ENCODE measurements at places on chromosomes 11 and 22.

- no peak for DNase-seq
These were observed 49.1 kb downstream of the KIRREL3 start for GRCh38 chr11:126951465-126951864.

DNA sequence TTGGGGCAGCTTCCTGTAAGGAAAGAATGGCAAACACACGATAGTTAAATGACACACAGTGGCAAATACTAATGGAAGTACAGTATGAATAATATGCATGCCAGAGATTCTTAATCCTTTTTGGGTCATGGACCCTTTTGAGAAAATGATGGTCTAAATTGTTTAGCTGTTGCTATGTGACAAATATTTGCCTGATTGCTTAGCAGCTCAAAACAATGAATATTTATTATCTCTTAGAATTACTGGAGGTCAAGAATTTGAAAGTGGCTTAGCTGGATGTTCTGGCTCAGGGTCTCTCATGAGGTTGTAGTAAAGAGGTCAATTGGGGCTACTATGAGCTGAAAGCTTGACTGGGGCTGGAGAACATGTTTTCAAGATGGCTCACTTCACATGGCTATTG, 69.7 kb downstream of the FANCF start:
- no peak for DNase-seq

DNA sequence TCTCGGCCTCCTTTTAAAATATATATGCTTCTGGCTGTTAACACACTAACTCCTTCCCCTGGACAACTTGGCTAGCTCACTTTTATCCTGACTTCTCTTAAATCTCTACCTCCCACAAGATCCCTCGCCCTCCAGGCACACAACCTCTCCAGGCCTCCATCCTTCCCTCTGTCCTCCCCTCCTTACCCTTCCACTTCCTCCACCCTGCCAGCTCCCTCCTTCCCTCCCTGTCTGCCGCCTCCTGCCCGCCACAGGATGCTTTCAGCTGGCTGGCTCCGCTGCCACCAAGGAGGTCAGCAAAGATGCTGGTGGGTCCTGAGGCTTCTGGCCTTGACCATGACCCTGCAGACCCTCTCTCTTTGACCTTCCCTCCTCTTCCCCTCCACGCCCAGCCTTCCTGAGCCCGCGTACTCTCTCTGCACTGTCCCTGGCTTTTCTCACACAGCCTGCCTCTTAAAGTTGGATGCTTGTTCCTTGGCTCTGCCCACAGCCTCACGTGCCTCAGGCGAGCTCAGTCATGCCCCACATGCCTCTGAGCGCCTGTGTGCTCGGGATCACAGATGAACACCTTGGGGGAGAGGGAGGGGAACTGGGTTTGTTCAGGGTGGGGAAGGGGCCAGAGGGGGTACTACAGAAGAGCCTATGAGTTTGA, 6.7 kb downstream of the NFAM1 start:
- no peak for DNase-seq

DNA sequence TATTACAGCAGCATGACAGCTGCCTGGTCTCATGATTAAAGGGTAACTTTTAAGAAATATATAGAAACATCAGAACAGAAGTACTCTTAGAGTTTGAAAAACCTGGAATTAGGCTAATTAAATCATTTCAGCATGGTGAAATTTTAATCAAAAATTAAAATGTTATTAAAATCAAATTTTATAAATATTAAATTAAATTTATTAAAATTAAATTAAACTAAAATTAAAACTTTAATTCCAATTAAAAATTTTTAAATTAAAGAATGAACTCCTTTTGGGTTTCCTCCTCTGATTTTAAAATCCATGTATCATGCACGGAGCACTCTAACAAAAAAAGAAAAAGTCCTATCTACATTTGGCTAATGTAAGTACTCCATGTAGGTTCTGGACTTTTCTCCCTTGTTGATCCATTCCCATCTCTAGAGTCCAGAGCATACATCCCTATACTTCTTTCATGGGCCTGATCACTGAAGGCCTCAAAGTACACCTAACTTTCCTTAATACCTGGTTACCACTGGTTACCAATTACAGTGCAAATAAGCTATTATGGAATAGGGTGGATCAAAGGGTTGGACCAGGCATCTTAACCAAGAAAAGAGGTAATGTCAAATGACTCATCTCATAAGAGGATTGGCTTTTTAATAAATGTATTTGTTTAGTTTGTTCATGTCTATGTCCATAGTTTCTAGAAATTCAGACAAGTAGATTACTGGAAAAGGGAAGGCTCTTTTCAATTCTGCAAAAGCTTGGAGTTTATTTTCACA, 48.4 kb upstream of the MUC15 start:
- no peak for DNase-seq

DNA sequence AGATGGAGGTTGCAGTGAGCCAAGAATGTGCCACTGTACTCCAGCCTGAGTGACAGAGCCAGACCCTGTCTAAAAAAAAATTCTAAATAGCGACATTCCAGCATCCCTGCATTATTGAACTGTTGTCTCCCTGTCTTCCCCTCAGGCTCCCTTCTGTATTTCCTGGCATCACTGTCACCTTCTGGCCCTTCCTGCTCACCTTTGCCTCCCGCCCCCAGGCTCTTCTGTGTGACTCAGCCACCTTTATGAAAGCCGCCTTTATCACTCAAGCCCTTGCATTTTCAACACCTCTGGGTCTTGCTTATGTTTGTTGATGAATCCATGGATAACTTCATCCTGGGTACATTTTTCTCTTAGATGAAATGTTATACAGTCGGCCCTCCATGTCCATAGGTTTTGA, 21.1 kb downstream of the UBASH3B start:
- no peak for DNase-seq

DNA sequence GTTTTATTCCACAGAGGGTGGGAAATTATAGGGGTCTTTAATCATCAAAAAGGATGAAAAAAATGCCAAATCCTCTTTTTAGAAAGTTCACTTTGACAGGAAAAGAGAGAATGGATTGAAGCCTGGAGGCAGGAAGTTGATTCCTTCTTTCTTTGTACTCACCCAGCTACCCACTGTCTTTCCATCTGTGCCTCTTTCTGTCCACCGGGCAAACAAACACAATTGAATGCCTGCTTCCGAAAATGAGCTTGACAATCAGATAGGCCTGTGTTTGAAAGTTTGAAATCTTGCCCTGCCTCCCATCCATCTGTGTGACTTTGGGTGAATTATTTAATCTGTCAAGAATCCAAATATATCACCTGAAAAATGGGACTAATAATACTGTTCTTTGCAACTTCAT, 81.1 kb downstream of the SCN3B start:
- DNase-seq = no peak

GRCh38 chr11:96393753-96394348, 4.0 kb downstream of the JRKL start:
- no peak for DNase-seq

DNA sequence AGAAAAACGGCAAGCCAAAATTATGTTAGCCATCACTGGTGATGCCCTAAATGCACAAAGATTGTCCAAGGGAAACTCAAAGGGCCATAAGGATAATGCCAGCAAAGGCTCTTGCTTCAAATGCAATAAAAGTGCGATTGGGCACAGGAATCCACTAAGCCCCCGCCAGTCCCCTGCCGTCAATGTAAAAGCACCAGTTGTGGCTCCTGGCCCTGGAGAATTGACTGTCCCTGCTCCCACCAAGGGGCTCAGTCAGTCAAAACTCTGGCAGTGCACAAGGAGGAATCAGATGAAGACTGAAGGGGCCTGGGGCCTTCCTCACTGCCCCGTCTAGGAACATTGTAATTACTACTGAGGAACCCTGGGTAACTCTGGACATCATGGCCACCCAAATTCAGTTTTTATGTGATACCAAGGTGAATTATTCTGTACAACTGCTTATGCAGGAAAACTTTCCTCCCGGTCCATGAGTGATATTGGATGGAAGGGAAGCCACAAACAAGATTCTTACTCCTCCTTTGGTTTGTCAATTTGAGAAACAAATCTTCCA, 85.6 kb downstream of the PIWIL4 start:
- no peak for DNase-seq

DNA sequence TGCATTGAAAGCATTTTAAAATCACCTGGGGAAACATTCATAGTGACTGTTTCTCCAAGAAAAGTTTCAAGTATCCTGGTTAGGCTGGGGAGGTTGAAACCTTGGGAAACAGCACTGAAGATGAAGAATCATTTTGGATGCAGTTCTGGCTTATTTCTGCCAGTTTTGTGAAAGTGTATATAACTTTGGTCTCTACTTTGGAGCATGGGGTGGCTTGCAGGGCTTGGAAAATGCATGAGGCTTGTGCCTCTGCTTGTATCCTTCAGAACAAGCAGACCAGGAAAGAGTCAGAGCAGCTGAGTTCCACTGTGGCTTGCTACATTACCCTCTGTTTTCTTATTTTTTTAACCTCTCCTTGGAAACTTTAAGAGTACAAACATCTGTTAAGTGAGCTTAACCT, 19.5 kb downstream of the SLC5A12 start:
- DNase-seq = no peak

- DNase-seq = no peak
These were observed 17.3 kb upstream of the LMO2 start for GRCh38 chr11:33909150-33909549.

Measured in heart right ventricle (tissue), 16 donors.